Renal cortical epithelial cell (primary cell): ENCODE measurements at places on chromosomes 7 and 10. TPM values are rescaled to one million over a fixed set of nuclear protein-coding genes. Genes with fewer than 3 reads are reported as not detected.

The COL28A1 gene
- total RNA-seq, result 0.87 and 7.5 TPM in 2 replicates

The OR6V1 gene
- total RNA-seq, result not detected in 2 replicates

The TYW1B gene
- 0.87 and 2.8 TPM in 2 replicates for total RNA-seq

The CAMK2B gene
- total RNA-seq, result 0.20 and 1.6 TPM in 2 replicates

The PHKG1 gene
- 0.15 TPM in 1 of 2 replicates, not detected in the other for total RNA-seq

The ERVW-1 gene
- not detected in 2 replicates for total RNA-seq

The MRPS16 gene
- total RNA-seq, result 53.4 and 106 TPM in 2 replicates

The MMRN2 gene
- 0.55 and 3.6 TPM in 2 replicates for total RNA-seq

The AKR1C8 gene
- 0.05 TPM in 1 of 2 replicates, not detected in the other for total RNA-seq

The CLRN3 gene
- 0.65 TPM in 1 of 2 replicates, not detected in the other for total RNA-seq

The UBTD1 gene
- 21.5 and 27.9 TPM in 2 replicates for total RNA-seq

The ANKRD61 gene
- total RNA-seq, result 0.15 TPM in 1 of 2 replicates, not detected in the other

DNA sequence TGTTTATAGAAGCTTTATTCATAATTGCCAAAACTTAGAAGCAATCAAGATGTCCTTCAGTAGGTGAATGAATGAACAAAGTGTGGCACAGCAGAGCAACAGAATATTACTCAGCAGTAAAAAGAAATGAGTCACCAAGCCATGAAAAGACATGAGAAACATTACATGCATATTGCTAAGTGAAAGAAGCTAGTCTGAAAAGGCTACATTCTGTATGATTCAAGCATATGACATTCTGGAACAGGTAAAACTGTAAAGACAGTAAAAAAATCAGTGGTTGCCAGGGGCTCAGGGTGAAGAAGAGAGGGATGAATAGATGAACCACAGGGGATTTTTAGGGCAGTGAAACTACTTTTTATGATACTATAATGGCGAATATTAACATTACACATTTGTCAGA is 80.9 kb upstream of the APBB1IP start:
- no peak for DNase-seq

GRCh38 chr10:6218692-6219493 is 16.2 kb downstream of the PFKFB3 start:
- DNase-seq, result peak; percentile 36

GRCh38 chr10:121519411-121519810 is 78.8 kb downstream of the FGFR2 start:
- no peak for DNase-seq

DNA sequence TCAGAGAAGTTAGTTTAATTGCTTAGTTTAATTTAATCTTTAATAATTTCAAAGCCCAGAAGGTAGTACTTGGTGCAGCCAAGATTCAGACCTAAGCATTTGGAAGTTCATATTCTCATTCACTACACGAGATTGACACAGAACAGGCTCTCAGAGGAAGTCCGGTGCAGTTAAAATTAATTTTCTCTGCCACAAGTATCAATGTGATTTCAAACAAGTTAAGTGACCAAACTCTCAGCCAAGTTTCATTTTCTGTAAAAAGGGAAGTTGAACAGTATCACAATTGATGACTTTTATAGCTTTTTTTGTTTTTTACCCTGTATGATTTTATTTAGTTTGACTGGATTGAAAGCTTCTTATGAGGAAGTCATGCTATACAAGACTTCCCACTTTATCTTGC is 1494.9 kb upstream of the LRRTM3 start:
- DNase-seq, result no peak

DNA sequence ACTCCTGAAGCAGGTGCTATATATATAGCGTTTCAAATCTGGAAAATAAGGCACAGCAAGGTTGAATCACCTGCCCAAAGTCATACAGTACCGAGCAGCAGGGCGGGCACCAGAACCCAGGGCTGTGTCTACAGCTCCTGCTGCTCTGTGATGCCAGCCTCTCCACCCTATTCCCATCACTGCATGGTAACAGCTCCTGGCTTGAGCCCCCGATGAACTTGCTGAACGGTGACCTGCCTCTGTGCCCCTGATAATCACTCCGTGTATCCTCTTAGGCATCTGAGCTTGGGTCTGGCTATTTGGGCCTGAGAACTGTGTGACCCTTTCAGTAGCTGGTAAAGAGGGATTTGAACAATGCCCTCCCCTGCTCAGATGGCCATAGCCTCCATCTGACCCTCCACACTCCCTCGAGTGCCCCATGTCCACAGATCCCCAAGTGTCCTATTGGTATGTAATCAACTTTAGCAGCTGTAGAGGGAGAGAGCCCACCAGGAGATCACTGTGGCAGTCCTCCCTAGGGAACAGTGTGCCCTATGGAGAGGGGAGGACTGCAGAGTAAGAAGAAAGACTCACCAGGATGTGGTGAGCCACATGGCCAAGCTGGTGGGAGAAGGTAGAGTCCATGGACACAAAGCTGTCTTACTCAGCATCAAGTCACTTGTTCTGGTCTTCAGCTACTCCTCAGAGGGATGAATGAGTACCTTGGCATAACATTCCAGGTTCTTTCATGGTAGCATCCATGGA is 1.1 kb upstream of the ARHGAP22 start:
- DNase-seq, result no peak

GRCh38 chr7:14685167-14685566 is 217.4 kb downstream of the DGKB start:
- DNase-seq, result no peak

DNA sequence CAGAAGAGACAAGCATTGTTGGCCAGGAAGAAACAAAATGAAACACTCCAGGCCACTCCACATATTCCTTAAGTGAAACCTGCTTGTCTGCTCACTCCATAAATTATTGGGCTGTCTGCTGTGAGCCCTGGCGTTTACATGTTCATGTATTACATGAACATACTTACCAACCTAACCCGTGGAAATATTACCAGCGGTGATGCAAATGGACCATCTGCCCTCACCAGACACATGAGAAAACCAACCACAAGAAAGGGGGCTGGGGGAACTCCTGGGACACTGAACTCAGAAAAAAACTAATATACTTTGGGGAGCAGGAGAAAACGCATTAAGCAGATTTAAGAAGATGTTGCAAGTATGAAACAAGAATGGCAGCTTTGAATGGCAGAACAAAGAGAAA is 731.2 kb upstream of the IGFBP3 start:
- no peak for DNase-seq

GRCh38 chr10:85673270-85673669 is 693.3 kb downstream of the GRID1 start:
- DNase-seq, result no peak

DNA sequence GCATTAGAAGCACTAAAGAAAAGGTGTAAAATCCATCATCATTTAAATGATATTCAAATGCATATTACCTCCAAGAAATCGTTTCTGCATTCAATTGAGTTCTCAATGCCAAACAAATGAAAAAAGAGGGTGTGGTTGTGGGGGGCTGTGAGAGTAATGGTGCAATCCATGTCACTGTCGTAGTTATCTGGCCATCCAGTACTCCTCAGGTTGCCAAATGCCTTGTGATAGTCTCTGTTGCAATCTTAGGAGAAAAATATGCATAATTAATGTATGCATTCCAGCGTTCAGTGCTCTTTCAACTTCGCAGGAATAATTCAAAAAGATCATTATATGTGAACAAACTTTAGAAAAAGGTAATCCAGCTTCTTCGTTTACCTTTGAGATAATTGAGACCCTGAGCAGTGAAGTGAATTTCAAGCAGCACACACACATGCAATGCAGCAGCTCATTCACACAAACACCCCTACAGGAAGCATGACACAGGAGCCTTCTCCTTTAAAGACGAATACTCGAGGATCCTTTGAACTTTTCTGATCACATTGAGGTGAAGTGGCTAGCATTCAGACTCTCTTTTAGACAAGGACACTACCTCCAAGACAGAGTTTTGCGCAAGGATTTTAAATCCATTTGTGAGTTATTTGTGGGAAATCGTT is 73.4 kb downstream of the OR13A1 start:
- DNase-seq, result no peak

- peak; percentile 55 for DNase-seq
Observed at GRCh38 chr10:23994459-23995046, 214.4 kb upstream of the KIAA1217 start.
